RPMI8226 (cell line): ENCODE measurements at places on chromosomes 12 and 14.

DNA sequence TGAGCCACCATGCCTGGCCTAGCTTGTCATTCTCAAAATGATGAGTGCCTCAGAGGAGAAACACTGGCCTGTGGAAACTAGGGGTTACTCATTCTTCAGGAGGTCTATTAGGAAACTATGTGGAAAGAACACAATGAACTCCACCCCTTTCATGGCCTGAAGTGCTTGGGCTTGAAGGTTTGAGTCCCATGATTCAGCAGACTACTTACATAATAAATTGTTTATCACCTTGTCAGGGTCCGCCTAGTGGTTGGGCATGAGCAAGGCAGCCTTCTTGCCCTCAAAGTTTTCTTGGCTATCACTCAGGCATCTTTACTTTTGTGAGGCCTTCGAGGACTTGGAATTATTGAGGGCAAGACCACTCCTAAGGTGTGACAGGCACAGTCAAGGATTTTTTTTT is 251.2 kb downstream of the ACSS3 start:
- DNase-seq: peak; percentile 16

GRCh38 chr12:53971686-53972085 is 1.2 kb upstream of the HOXC11 start:
- DNase-seq: no peak

GRCh38 chr14:59576332-59577294 is at the start of gene CCDC175:
Gene CCDC175 (minus strand): TSS chr14:59576812. CDS start chr14:59576775, 37 bp downstream.
- peak; percentile 80 for DNase-seq

- no peak for DNase-seq
Observed at GRCh38 chr12:106131676-106132075, 7.1 kb downstream of the NUAK1 start.

- DNase-seq: peak; percentile 96
Observed at GRCh38 chr12:32896432-32897280, at the start of gene PKP2. Gene PKP2 (minus strand): TSS chr12:32896777. CDS start chr12:32896731, 46 bp downstream.

GRCh38 chr14:35558680-35559079 is 24.7 kb downstream of the INSM2 start:
- DNase-seq: no peak

GRCh38 chr14:22882529-22883172 is 371 bp upstream of the REM2 start:
- peak; percentile 46 for DNase-seq

DNA sequence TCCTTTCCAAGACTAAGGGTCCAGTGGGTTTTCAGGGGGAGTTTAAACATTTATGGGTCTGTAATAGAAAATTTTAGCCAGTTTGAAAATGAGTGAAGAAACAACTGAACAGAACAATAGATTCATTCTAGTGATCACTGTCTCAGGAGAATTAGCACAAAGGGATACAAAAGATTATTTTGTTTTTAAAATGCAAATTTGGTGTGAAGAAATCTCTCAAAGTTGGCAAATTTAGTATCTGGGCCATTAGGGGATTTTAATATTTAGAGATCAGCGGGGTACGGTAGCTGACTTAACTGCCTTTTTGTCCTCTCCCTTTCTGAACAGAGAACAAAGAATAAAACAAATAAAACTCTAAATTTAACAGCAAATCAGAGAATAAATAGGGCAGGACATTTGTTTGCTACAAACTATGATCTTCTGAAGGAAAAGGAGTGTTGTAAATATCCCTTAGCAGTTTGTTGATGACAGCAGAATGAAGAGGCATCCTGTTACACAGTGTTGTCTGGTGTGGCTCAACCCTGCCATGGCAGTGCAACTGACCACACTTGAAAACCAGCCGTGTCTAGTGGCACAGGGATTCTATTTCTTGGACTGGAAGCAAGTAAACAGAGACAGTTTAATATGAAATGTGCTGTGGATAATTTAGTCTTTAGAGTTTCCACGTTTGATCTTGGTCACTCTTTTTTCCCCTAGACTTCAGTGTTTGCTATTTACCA is 46.3 kb upstream of the LRTM2 start:
- DNase-seq: no peak

DNA sequence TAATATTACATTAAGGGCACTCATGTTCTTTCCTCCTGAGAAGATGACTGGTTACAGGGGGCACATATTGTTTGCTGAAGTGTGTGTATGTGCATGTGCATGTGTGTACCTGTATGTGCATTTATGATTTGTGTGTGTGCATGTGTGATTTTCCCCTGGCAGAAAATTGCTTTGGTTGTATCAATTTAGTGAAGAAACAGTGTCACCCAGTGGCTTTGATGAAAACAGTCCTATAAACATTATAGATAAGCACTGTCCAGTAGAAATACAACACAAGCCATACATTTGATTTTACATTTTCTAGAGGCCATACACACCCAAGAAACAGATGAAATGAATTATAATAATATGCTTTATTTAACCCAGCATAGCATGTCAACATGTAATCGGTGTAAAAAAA is 8.6 kb downstream of the PDE3A start:
- DNase-seq: no peak

DNA sequence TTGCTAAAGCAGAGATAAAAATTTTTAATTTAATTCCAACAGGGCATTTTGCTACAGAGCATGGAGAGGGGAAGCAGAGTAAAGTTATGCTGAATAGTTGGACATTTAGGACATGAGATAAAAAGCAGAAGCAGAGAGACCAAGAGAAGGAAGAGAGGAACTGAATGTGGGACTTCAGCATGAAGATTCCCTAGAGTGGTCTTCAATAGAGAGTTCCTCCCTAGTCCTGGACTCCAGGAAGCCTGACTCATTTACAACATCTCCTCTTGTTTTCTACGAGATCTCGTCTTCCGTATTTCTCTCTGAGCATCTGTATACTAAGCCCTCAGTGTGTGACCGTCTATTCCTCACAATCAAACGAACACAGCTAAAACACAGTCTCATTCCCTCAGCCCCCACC is 35.2 kb upstream of the IFT81 start:
- no peak for DNase-seq

DNA sequence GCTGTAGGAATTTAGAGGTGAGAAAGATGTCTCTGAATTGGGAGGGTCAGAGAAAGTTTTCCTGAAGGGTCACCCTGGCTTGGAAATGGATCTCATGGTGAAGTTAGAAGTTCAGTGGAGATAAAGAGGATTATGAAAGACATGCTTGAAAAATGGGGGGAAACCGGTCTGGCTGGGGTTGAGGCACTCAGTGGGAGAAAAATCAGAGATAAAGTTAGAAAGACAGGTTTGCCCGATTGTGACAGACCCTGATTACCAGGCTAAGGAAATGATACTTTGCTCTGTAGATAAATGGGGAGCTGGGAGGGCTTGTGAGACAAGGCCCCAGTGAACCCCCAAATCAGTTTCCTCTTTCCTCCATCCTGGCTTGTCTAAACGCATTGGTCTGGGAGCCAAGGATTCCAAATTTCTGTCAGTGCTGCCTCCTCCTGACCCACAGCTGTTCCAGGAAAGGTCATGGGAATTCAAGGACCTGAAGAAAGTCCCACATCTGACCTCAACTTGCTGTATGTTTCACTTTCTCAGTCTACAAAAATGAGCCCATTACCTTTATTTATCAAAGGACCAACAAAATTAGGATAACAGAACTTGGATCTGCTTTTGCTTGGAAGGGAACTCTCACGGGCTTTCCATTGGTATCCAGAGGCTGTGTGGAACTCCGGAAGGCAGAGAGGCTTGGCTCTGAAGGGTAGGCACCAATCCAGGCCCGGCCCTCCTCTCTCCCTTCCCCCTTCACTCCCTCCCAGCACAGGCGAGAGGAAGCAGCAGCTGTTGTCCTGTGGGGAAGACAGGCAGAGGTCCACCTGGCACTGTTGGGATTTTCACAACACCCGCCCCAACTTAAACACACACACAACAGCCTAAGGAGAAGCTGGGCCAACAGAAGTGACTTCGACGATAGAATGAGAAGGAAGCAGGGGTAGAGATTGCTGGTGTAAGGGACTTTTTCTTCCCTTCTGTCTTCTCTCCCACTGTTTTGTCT is 3.4 kb upstream of the RNASE7 start:
- no peak for DNase-seq

DNA sequence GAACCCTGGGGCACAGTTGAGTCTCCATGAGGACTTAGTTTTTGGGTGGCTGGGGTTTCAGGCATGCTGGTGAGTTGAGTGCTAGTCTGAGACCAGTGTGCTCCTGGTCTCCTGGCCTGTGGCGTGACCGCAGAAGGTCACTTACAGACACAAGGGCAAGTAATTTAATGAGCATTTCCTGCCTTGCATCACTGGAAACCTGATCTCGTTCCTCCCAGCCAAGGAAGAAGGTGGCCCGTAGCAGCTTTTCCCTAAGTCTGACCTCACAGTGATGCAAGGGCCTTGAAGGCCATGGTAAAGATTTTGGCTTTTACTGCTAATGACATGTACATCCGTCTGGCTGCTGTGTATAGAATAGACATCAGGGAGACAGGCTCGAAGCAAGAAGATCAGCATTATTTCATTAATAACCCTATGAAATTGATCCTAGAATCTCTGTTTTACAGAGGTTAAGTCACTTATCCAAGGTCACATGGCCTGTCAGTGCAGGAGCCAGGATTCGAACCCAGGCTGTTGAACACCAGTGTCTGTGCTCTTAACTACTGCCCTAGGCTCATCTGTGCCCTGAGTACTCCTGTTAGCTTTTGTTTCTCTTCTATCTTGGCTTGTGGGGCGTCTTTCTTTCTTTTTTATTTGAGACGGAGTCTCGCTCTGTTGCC is 4.6 kb downstream of the TMEM120B start:
- no peak for DNase-seq

GRCh38 chr14:47539031-47539461 is 136.4 kb downstream of the MDGA2 start:
- DNase-seq: no peak

- DNase-seq: no peak
Observed at GRCh38 chr12:31772685-31773222, 43.9 kb upstream of the AMN1 start.

DNA sequence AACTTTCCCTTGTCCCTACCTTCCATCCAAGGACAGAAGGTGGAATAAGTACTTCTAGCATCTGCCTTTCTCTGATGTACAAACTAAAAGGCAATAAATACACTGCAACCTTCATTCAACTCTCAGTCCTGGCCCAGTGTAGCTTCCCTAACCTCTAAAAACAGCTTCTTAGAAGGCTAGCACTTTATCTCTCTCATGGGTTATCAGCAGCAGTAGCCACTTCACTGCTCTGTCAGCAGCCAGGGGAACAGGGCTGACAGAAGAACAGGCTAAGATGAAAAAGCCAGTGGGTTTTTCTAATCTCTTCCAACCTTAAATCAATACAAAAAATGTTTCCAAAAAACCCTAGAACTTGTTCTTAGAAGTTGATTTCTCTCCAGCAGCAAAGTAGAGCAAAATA is 13.2 kb downstream of the BAZ2A start:
- DNase-seq: no peak

GRCh38 chr12:52774629-52775250 is 2.4 kb downstream of the KRT76 start:
- no peak for DNase-seq

DNA sequence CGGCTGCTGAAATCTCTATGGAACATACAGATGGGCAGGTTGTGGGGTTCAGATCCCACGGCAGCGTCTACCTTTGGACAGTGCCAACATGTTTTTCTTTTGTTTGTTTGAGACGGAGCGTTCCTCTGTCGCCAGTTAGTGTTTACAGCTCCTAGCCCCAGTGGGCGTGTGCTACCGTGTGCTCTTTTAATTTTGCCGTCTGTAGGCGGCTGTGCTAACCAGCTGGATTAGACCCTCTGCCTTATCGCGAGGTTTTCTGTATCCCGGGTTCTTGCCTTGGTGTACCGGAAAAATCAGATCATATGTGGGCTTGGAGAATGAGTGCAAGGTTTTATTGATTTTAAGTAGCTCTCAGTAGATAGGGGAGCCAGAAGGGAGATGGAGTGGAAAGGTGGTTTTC is 9.8 kb upstream of the GALNT6 start:
- DNase-seq: no peak

GRCh38 chr14:101961746-101962502 is 2.4 kb upstream of the DYNC1H1 start:
- DNase-seq: peak; percentile 58

- DNase-seq: no peak
Observed at GRCh38 chr14:50804181-50804721, 26.7 kb downstream of the NIN start.

GRCh38 chr12:84413656-84414055 is 498.9 kb downstream of the SLC6A15 start:
- DNase-seq: no peak

DNA sequence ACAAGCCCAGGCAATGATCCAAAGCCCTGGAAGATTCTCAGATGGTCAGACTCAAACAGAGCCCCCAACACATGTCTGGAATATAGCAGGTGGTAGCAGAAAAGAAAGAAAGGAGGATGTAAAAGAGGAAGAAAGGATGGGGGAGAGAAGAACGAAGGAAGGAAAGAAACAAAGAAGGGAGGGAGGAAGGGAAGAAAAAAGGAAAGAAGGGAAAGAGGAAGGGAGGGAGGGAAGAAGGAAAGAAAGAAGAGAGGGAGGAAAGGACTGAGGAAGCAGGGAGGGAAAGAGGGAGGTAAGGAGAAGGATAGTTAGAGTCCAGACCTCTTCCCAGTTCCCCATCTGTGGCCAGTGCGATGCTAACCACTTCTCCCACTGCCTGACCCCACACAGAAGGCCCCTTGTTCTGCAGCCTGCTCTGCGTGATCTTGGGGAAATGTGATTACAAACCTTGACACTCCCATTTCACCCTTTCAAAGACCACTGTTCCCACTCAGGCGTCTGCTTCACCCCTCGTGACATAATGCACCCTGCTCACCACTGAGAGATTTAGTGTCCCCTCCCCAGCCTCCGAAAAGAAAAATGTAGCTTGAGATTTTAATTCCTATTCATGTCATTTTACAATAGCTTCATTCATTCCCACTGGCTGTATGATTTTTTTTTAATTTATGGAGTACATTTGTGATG is 357.9 kb downstream of the BCL11B start:
- no peak for DNase-seq

DNA sequence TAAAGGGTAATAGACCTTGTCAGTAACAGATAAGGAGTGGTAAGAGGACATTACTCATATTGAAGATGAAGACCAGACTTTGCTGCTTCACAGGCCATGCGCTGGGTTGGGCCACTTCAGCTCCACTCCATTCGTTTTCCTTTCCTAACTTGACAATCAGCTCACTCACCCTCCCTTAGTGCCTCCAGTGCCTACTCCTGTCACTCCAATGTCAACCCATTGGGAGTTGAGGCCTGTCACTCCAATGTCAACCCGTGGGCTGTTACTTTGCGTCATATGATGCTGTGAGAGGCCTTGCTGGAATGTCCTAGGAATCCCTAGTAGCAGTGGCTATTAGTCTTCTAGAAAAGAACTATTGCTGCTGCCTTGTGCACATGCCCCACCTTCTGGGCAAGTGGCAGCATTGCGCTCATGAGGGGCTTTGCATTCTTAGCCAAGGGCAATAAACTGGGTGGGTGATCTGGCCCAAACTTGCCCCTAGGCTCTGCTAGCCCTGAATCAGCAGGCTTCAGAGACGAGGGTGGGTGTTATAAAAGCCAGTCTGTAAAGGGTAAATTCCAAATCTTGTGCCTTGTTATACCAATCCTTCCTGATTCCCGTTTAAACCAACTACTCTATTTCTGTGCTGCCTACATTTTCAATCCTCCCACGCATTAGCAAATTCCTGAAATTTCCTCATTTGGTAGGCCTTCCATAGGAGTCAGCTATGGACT is 36.1 kb downstream of the BAZ2A start:
- DNase-seq: peak; percentile 61
